ENCODE measurements at places on chromosomes 2 and 18.

DNA sequence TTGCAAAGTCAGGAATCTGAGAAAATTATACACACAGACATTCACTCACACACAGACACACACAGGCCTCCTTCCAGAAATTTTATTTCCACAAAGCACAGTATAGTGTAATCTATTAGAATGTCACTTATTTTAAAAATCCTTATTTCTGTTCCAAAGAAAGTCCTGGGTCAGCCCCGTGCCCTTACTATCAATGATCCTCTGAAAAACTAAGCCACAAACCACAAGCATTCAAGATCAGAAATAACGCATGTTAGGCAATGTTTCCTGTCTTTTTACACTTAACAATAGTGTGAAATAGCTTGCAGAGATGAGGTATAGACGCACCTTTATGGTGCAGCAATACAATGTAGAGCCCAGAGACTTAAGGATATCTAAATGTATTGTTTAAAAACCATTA is 25.8 kb downstream of the TBC1D8 start:
- DNase-seq: no peak

GRCh38 chr2:186562209-186562578 is 27.7 kb upstream of the ITGAV start:
- DNase-seq: no peak

- DNase-seq: no peak
Observed at GRCh38 chr2:172239944-172240590, 137.4 kb upstream of the DLX2 start.

DNA sequence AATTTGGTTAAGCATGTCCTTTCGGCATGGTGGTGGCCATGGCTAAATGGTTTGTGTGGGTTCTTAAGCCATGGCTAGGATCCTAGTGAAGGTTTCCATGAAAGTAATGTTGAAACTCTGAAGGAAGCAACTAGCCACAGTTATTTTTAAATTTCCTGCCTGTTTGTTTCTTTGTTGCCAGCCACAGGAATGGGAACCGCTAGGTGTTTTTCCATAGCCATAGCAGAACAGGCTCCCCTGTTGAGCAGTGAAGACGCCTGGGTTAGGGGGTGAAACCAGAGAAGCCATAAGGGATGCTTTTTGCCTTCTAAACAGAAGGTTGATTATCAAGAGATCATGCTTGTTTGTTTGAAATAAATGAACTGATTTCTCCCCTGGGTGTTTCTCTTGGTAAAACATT is 60.1 kb upstream of the CHMP1B start:
- DNase-seq: no peak

GRCh38 chr2:56227811-56228210 is 44.0 kb downstream of the CCDC85A start:
- no peak for DNase-seq

DNA sequence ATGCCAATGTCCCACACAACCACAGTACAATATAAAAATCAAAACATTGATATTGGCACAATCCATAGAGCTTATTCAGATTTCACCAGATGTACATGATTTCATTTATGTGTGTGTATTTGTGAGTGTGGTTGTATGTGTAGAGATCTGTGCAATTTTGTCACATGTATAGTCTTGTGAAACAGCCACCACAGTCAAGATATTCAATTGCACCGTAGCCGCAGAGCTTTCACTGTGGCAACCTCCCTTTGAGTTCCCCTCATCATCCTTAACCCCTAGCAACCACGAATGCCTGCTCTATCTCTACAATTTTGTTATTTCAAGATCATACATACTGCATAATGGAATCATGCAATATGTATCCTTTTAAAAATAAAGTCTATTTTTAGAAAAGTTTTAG is 391.3 kb downstream of the SETBP1 start:
- DNase-seq: no peak

DNA sequence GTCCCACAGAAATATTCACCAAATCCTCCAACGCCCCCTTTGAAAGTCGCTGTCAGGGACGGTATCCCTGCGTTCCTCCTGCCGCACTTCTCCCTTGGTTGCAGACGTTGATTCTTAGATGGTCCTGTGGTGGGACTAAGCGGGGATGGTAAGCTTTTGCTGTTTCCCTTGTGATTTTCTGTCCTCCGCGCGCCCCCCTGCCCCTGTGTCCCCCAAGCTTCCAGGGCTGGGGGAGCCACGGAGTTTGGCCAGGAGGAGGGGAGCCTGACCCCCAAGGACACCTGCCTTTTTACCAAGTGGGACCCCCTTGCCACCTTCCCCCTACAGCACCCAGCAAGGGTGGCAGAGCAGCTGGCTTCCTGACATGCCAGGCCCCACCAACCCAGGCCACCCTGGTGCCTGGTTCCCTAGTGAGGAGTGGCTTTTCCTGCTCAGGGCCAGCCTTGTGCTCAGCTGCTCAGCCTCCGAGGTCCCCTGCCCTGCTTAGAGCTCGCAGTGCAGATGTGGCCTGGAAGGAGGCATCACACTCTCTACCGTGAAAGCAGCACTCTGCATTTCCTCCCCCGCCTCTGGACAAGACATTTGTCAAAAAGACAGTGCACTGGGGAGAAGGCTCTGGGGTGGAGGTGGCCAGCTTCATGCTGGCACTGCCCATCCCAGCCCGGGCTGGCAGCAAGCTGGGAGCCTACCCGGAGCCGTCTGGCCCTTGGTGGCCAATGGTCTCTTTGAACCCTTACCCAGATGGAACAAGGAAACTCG is 49.4 kb downstream of the TWIST2 start:
- DNase-seq: no peak

GRCh38 chr18:61400716-61401115 is 67.5 kb downstream of the CDH20 start:
- DNase-seq: no peak

- no peak for DNase-seq
Observed at GRCh38 chr2:217086038-217086522, 226.2 kb upstream of the TNP1 start.

- no peak for DNase-seq
Observed at GRCh38 chr2:30545875-30546274, 98.8 kb downstream of the LCLAT1 start.

DNA sequence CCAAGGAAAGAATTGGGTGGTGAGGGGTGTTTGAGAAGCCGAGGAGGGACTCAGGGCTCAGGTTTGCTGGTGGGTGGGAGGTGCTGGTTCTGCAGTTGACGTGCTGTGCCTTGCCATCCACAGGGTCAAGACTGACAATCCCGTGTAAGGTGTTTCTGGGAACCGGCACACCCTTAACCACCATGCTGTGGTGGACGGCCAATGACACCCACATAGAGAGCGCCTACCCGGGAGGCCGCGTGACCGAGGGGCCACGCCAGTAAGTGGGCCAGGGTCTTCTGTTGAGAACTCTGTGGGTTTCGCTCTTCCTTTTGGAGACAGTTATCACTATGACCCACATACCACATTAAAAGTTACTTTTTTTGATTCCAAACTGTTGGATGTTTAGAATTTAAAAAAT is 32.6 kb downstream of the IL1R2 start:
- no peak for DNase-seq

GRCh38 chr2:59034837-59035236 is 793.7 kb upstream of the FANCL start:
- no peak for DNase-seq

DNA sequence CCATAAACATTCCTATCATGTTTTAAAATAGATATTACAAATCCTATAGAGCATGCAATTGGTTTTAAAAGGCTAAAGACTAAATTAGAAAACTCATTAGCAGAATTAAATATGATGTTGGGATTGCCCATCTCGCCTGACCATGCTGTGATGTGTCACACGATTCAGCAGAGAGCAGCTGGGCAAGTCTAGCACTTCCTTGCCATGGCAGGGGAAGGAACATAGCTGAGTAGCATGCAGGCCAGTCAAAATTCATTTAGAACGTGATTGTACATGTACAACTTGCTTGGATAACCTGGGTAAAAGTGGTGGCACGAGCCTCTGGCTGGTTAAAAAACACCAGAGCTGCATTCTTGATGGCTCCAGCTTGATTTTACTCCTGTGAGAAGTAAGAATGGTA is 81.3 kb downstream of the SCN3A start:
- no peak for DNase-seq

GRCh38 chr2:160741271-160741670 is 247.7 kb upstream of the RBMS1 start:
- no peak for DNase-seq

GRCh38 chr2:16154501-16155280 is 214.3 kb downstream of the MYCN start:
- no peak for DNase-seq

DNA sequence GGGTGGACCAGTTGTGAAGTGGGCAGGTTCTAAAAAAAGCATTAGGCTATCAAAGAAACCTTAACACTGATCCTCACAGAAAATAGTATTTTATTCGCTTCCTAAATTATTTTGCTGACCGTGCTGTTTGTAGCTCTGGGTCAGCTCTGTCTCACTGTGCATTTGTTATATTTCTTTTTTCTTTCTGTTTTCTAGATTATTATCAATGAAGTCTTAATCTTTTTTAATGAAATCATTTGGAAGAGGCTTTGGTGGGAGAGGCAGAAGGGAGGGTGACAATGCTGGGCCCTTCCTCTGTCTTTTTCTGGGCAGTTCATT is 213.6 kb downstream of the PTGR3 start:
- no peak for DNase-seq

DNA sequence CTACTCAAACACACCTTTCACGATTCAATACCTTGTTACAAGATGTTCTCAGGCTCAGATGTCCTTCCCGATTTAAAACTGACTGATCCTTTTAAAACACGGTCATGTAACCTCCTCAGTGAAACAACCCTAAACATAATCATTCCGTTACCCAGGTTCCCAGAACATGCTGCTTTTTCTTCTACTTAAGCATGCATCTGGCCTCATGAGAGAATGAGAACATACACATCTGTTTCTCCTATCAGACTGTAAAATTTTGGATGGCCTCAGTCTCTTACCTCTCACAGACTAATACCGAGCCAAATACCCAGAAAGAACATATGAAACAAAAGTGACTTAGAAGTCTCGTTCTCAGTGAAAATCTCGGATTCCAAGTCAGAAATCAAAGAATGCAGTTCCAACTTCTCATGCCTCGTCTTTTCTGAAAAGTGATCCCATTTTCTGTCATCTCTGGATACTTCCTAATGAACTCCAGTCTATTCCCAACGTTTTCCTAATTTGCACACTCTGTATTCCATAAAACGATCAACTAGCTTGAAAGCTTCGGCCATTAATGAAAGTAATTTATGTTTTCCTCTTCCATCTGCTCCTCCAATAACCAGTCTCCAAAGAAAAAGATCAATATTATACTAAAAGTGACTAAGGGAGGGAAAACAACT is 919 bp downstream of the SF3B1 start:
- no peak for DNase-seq

- no peak for DNase-seq
Observed at GRCh38 chr18:43234889-43235288, 42.4 kb downstream of the SYT4 start.

DNA sequence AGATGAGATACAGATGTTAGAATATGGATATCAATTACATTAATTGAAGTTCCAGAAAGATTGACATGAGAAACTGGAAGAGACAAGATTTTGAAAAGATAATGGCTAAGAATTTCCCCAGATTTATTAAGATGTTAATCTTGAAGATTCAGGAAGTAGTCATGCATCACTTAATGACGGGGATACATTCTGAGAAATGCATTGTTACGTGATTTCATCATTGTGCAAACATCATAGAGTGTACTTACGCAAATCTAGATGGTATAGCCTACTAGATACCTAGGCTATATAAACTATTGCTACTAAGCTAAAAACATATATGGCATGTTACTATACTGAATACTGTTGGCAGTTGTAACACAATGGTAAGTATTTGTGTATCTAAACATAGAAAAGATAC is 6.8 kb upstream of the CHMP3 start:
- DNase-seq: no peak

DNA sequence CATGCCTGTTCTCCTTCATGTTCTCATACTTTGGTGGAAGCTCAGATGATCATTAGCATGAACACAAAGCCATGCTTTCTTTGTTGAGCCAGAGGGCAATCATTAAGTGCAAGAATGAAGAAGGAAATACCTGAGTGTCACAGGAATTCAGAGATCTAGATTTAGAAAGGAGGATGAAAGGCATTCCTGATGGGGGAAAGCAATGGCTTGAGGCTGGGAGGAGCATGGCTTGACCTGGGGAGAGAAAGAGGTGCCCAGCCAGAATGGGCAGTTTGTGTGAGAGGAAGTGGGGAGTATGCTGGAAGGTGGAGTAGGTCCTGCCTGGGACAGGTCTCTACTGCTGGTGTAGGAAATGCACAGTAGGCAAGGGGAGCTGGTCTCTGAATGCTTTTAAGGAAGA is 35.1 kb downstream of the SLC4A3 start:
- peak; percentile 75 for DNase-seq

GRCh38 chr2:236768393-236769140 is 198.9 kb downstream of the ACKR3 start:
- no peak for DNase-seq

GRCh38 chr2:180314086-180314485 is 307.0 kb upstream of the CWC22 start:
- DNase-seq: no peak

DNA sequence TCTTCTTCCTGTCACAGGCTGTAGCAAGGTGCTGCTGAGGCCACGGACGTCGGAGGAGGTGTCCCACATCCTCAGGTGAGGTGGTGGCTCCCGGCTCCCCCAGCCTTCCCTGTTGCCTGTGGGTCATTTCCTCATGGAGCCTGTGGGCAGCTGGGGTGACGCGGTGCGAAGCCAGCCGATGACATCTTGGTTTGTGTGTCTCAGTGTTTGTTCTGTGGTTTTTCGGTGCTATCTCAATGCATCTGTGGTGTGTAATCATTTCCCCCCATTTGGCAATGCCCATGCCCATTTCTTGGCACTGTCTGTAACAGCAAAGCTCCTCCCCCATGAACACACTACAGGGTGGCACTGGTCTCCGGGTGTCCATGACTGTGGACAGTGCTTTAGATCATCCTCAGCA is 6.6 kb downstream of the D2HGDH start:
- DNase-seq: no peak

- no peak for DNase-seq
Observed at GRCh38 chr2:204669382-204669781, 124.1 kb downstream of the PARD3B start.

- no peak for DNase-seq
Observed at GRCh38 chr2:70448041-70448440, 105.6 kb downstream of the TGFA start.

DNA sequence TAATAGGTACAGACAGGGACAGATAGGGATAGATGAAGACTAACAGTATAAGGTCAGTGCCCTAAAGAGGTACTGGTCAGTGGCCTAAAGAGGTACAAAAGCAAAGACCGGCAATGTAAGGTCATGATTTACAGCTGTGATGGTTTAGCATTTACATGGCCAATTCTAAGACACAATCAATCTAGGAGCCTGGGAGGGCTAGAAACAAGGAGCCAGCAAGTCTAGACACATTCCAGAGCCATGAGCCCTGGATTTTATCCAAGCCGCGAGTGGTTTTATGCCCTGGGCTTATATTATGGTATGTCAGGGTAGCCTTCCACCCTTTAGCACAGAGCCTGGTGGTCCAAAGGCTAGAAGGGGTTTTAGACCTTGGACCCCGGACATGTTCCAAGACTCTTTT is 124.2 kb downstream of the CBLN2 start:
- no peak for DNase-seq

DNA sequence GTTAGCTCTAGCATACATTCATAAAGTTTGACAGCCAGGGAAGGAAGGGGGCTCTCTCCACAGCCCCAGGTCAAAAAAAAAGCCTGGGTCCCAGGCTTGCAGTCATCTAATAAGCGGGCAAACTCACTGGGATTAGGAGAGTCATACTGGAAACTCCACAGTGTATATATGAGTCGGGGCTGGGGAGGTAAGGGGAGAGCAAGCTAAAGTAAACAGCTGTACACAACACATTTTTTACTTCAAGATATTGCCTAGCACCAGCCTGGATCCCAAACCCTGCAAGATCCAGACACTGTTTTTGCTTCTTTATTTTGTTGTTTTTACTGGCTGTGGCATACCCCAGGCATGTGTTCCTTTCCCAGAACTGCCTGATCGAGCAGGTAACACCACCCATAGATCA is 291.3 kb upstream of the TANK start:
- no peak for DNase-seq
